Esophagus squamous epithelium (tissue), 5 donors: ENCODE measurements at places on chromosomes 13 and 19. TPM values are rescaled to one million over a fixed set of nuclear protein-coding genes. Genes with fewer than 3 reads are reported as not detected.

GRCh38 chr13:72694314-72694713, 33.1 kb downstream of the MZT1 start:
- no peaks in the 10 kb centered on the region for H3K36me3 ChIP-seq
- H3K4me1 ChIP-seq = no peaks in the 10 kb centered on the region
- H3K4me3 ChIP-seq = no peak overlapping the region
- no peak overlapping the region for H3K27ac ChIP-seq
- DNase-seq = no peak

GRCh38 chr19:47865166-47865565, 6.1 kb downstream of the TPRX2 start:
- H3K4me1 ChIP-seq = no peaks in the 10 kb centered on the region
- DNase-seq = no peak
- no peaks in the 10 kb centered on the region for H3K36me3 ChIP-seq
- H3K4me3 ChIP-seq = no peak overlapping the region

- peaks cover 16% of the 10 kb centered on the region for H3K36me3 ChIP-seq
- no peaks in the 10 kb centered on the region for H3K27me3 ChIP-seq
- DNase-seq = peak; percentile 55
- peak overlapping the region; percentile 82 for H3K27ac ChIP-seq
- peak overlapping the region; percentile 65 for H3K4me3 ChIP-seq
Observed at GRCh38 chr19:1040476-1041271, 767 bp downstream of the ABCA7 start.

DNA sequence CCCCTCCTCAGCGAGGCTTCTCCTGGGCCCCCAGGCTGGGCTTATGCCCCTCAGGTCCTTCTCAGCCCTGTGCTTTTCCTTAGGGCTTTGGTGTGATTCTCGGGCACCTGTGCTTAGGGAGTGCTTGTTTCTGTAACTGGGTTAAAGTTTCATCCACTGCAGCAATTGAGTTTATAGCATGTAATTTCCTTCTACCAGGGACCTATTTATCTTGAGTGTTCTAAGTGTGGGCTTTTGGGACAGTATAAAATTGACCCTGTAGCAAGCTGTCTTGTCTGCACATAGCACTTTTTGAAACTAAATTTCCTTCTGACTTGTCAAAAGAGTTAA, 47.6 kb downstream of the GATAD2A start:
- DNase-seq = no peak
- no peaks in the 10 kb centered on the region for H3K36me3 ChIP-seq
- H3K4me3 ChIP-seq = no peak overlapping the region
- no peaks in the 10 kb centered on the region for H3K27me3 ChIP-seq

DNA sequence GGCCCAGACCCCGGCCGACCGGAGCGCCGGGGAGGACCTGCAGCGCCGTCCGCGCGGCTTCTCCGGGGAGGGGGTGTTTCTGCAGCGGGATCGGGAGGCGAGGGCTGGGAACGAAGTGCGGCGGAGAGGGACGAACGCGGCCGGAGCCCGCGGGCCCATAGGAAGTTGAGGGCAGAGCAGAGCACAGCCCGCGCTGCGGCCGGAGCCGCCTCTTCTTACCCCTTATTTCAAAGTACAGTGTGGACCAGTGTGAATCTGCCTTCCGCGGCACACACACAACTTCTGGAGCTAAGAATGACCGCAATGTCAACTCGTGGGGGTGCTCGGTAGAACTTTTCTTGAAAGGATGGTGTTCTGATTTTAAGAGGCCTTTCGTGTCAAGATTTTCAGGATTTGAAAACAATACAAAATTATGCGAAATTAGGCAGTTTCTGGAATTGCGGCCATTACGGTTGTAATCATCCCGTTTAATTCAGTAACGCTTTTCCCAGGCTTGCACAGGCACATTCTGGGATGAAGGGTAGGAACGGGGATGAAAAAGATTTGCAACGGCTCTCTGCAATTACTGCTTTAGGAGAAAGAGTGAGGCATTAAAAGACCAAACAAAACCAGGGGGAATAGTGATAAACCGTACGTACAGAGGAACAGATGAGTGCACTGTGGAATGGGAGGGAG, 821 bp downstream of the TDRD3 start:
- DNase-seq = peak; percentile 7
- H3K27me3 ChIP-seq = no peaks in the 10 kb centered on the region
- peak overlapping the region; percentile 74 for H3K4me3 ChIP-seq
- peaks cover 3% of the 10 kb centered on the region for H3K4me1 ChIP-seq
- H3K36me3 ChIP-seq = no peaks in the 10 kb centered on the region
- peak overlapping the region; percentile 97 for H3K27ac ChIP-seq

DNA sequence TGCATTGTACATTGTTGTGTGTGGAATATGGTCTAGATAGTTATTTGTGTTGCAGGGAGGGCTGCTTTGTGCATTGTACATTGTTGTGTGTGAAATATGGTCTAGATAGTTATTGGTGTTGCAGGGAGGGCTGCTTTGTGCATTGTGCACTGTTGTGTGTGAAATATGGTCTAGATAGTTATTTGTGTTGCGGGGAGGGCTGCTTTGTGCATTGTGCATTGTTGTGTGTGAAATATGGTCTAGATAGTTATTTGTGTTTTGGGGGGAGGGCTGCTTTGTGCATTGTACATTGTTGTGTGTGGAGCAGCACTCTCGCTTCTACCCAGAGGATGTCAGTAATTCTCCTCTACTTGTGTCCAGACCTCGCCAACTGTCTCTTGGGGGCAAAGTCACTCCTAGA, 36.3 kb upstream of the ZNF835 start:
- no peaks in the 10 kb centered on the region for H3K4me1 ChIP-seq
- H3K36me3 ChIP-seq = no peaks in the 10 kb centered on the region
- no peak overlapping the region for H3K27ac ChIP-seq
- no peak for DNase-seq
- no peaks in the 10 kb centered on the region for H3K27me3 ChIP-seq

- DNase-seq = no peak
- no peaks in the 10 kb centered on the region for H3K27me3 ChIP-seq
Observed at GRCh38 chr19:54136086-54136863, 1.3 kb upstream of the CNOT3 start.

- no peak overlapping the region for H3K4me3 ChIP-seq
- no peaks in the 10 kb centered on the region for H3K27me3 ChIP-seq
- peak overlapping the region; percentile 44 for H3K27ac ChIP-seq
Observed at GRCh38 chr13:95530178-95530577, 22.3 kb upstream of the CLDN10 start.

DNA sequence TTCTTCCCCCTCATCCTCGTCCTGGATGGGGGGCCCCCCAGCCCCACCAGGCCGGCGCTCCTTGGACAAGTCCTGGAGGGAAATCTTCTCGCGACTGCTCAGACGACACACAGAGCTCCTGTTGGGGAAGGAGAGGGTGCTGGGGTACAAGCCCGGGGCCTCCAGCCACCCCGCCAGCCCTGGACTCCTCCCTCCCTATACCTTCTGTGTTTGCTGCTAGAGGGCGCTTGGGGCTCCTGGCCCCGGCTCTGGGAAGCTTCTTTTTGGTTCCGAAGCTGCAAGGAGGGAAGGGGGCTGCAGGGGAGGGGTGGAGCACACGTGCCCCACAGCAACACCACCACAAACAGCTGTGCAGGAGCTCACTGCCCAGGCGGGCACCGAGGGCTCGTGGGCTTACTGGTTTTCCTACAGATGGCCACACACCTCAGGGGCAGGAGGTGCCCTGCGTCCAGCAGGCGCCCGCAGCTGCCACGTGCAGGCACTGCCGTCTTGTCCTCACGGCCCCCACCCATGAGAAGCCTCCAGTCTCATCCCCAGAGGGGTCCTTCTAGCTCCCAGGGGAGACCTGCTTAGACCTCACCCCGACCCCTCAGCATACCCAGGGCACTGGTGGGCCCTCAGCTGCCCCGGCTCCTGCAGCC, 20.5 kb downstream of the EPS8L1 start:
- DNase-seq = no peak
- peaks cover 24% of the 10 kb centered on the region for H3K36me3 ChIP-seq
- no peaks in the 10 kb centered on the region for H3K27me3 ChIP-seq
- H3K4me1 ChIP-seq = peaks cover 27% of the 10 kb centered on the region
- no peak overlapping the region for H3K4me3 ChIP-seq
- no peak overlapping the region for H3K27ac ChIP-seq

Gene C5AR2
- total RNA-seq = 0.57 TPM

Gene STAP2
- 96.7 TPM for total RNA-seq

Gene ZNF527
- total RNA-seq = 6.1 TPM

Gene TOMM40
- 64.7 TPM for total RNA-seq

Gene RASGRP4
- 0.64 TPM for total RNA-seq
